ENCODE measurements at places on chromosomes 12 and 14.

DNA sequence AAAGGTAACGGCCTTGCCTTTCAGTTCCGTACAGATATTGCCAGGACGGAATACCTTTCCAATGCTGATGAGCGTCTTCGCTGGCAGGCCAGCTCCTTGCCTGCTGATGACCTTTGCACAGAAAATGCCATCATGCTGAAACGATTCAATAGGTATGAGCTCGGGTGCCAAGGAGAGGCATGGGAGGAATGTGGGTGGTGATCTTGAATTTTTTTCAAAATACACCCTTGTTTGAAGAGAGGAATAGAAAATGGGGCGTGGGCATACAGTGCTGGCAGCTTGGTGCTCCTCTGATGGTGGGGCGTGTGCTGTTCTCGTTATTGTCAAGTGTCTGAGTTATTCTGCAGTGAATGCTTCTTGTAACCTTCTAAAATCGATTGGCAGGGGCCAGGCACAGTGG, 52.5 kb downstream of the HSP90AA1 start:
- no peak for DNase-seq

DNA sequence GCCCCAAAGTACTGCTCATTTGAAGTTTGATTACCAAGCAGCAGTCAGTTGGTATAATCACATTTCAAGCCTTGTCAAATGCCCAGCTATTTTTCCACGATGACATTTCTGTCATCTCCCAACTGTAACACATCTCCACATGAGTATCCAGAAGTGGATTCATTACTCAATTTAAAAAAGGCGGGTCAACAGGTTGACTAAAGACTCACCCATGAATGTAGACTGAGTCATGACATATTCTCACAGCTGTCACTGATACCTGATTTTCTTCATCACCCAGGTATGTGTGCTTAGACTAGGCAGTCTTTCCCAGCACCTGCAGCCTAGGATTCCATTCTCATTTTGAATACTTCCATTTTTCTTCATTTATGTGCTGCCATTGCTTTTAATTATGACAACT, 75.1 kb upstream of the DBX2 start:
- no peak for DNase-seq

DNA sequence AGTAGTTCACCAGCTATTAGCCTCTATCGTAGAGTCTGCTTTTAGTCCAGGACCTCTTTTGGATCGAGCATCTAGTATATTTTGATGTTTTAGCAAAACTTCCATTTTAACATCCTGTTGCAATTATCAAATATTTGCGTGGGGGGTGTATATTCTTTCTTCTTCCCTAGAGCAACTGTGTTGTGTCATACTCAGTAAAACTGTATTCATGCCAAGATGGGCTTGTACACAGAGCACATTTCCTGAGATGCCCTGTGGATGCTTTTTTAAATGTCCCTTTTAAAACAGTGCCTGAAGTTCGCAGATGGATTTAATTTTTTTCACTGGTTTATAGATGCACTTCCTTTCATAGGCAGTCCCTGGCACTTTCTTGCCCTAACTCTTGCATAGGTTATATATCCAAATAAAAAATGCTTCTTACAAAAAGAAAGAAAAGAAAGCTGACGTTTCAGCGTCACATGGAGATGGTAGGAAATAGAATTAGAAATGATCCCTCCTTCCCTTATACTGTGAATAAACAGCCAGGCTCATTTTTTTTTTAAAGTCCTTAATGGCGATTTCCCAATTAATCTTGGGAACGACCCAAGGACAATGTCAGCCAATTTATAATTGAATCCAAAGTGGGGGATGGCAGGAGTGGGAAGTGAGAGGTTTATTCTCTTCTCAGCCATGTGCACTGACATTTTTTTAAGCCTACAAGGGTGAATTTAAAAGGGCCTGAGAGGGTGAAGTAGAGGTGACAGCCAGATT, 247.0 kb downstream of the SLC41A2 start:
- DNase-seq: no peak

DNA sequence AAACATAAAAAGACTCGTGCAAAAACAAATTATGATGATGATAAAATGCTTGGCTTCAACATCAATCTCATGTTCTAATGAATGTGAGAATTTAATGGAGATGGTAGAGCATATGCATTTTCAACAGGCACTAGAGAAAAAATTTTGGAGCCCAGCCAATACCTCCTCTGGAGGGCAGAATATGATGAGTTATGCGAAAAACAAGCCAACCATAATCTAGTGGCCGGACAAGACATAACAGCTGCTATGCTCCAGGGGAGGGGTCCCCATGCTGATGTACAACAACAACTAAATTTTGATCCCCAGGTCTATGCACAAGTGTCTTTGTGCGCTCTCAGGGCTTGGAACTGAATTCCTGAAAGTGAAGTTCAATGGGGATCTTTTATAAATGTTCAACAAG, 1197.5 kb downstream of the LRFN5 start:
- no peak for DNase-seq

GRCh38 chr14:79551523-79551922, 659.8 kb downstream of the DIO2 start:
- no peak for DNase-seq
